ENCODE measurements at places on chromosomes 3 and 15.

DNA sequence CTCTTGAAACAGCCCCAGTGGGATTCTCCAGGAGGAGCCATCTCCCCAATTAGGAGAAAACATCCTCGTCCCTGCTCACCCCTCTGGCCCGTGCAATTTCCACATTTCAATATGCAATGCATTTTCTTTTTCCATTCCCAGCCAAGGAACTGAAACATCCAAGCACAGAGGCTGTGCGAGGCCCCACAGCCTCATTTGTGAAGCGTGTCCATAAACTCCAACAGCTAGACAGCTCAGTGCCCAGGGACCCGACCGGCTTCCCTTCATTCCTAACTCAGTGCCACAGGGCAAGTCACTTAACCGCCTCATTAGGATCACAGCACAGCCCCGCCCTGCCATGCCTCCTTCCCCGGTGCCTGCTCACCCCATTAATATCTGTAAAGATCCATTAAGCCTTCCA lies 204.2 kb upstream of the IGF1R start:
- DNase-seq, result no peak

- DNase-seq, result no peak
Measured at GRCh38 chr3:62631488-62631887, 243.7 kb downstream of the CADPS start.

DNA sequence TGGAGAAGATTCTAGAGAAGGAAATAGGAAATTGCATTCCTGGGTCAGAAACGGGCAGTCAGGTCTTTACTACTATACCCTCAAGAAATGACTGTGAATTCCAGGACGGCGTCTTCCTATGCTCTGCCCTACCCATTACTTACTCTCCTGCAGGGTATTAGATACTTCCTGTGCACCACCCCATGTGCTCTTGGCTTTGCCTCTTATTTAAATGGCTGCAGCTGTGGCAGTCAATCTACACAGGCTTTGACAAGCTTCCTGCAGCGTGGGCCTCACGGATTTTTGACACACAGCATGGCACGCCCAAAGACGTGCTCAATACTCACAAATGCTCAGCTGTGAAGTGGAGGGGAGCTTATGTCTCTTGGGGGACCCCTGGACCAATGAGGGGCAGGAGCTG lies 206.1 kb downstream of the SV2B start:
- no peak for DNase-seq

- peak; percentile 10 for DNase-seq
Measured at GRCh38 chr3:123870033-123870432, 14.1 kb downstream of the MYLK start.

DNA sequence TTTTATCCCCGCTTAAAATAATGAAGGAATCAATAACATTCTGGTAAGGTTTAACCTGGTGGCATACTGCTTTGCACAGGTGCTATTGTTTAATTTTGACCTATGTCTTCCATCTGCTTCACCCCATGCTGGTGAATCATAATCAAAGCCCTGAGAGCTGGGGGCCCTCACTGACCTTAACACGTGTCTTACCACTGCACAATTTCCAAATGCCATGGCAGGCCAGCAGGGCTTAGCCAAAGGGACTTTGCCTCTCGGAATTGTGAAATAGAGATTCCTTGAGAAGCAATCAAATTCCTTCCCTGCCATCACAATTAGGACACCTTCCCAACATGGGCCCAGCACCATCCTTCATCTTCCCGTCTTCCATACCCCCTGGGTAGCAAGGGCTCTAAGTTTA lies 242.6 kb upstream of the THBS1 start:
- no peak for DNase-seq

DNA sequence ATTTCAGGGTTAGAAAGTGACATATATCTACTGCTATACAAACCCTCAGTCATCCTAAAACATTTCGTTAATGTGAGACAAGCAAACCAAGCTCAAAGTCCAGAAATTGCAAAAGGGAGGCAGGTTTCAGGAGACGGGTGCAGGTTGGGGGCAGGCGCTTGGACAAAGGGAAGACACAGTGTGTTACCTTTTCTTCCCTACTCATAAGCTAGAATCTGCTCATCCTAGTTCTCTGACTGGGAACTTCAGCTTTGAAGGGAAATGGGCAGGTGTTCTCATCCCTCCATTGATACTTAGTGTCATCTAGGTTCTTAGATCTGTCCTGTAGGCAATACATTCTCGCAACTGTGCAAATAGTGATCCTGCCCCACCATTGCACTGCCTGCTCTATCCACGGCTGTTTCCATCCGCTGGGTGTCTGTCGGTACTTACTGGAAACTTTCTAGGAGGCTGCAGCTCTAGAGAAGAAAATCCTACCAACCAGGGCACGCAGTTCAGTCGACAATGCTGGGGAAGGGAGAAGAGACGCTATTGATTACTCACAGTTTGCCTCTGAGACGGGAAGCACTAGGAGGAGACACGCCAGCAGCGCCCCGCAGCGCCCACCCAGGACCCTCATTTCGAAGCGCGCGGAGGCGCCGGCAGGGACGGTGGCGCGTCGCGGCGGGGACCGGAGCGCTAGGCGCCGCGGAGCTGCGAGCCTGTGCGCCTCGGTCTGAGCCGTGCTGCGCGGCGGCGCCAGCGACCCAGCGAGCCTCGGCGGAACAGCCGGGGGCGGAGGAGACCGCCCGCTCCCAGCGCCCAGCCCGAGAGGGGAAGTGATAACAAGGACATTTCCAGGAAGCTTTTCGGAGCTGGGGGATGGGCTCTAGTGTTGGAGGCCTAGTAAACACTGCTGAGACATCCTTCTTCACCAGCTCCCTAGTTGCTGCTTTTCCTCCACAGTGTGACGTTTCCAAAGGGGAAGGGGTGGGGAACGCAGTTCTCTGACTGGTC lies at the start of gene PROS1:
Gene PROS1, minus strand, starts transcription at position 766 of the 996 bp plus-strand sequence. Its CDS starts 147 bp downstream, at position 619.
- DNase-seq, result peak; percentile 88

GRCh38 chr15:84684092-84684491 lies 26.1 kb upstream of the NMB start:
- peak; percentile 84 for DNase-seq

- DNase-seq, result peak; percentile 41
Measured at GRCh38 chr15:91021516-91022074, 799 bp downstream of the VPS33B start.

DNA sequence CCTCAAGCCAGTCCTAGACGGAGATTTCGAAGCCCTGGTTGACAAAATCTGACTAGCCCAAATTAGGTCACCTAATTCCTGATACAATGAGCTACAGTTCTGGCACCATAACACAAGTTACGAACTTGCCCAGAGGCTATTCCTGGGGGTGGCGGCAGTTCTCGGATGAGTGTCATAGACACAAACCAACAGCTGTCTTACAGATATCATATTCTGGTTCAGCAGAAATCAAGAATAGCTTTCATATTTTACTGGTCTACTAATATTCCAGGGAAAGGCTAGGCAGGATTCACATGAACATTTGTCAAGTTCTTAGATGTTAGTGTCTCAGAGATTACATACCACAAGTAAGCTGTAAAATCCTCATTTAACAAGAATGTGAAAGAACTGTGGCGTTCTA lies 8.8 kb downstream of the ANAPC13 start:
- DNase-seq, result no peak

- DNase-seq, result no peak
Measured at GRCh38 chr15:74157868-74158827, 15.4 kb upstream of the ISLR start.

Measured in fibroblast of mammary gland (primary cell).